ENCODE measurements at places on chromosomes 12 and 14. TPM values are rescaled to one million over a fixed set of nuclear protein-coding genes. Genes with fewer than 3 reads are reported as not detected.
A peak's percentile ranks its signal among the peaks of the same experiment; 100 is the strongest.

DNA sequence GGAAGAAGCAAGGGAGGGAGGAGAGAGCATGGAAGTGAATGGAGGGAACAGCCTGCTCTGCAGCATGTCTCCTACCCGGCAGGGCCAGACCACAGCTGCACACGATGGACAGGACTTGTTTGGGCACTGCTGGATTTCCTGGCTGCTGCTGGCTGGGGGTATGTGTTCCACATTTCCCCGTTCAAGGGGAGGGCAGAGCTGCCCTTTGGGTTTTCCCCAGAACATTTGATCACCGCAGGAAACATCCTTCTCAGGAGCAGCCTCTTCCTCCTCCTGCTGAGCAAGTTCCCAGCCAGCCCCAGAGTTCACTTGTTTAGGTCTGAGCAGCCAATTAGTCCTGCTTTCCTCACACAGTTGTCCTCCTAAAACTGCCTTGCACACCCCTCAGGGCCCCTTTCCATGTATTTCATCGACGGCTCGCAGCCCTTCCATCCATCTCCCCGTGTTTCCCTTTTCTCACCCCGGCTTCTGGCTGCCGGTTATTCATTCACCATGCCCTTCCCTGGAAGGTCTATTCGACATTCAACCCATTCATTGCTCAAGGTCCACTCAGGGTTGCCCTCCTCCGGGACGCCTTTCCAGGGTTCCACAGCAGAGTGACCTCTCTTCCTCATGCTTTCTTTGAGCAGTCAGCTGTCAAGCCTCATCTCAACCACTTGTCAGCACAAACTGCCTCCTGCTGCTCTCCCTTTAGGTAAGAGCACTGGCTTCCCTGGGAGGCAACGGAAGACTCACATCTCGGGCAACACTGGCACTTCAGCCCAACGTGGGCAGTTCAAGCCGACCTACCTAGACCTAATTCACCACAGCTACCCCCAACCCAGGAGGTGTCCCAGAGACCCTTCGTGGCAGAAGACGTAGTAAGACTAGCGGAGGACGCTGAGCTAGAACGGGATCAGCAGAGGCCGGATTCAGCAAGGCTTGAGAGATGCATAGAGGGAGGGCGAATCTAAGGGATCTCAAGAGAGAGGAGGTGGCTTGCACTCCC, 20.1 kb upstream of the ANO2 start:
- H3K27me3 ChIP-seq = no peaks in the 10 kb centered on the region
- H3K27ac ChIP-seq = no peak overlapping the region
- no peaks in the 10 kb centered on the region for H3K36me3 ChIP-seq
- no peaks in the 10 kb centered on the region for H3K4me1 ChIP-seq
- no peak for DNase-seq

GRCh38 chr12:67709367-67709954, 60.9 kb downstream of the DYRK2 start:
- no peaks in the 10 kb centered on the region for H3K36me3 ChIP-seq
- DNase-seq = no peak
- H3K27ac ChIP-seq = peak overlapping the region; percentile 90
- peaks cover 14% of the 10 kb centered on the region for H3K4me1 ChIP-seq

Gene CCDC175
- total RNA-seq = 1.6 TPM

Gene HOXC5
- not detected for total RNA-seq

- H3K36me3 ChIP-seq = no peaks in the 10 kb centered on the region
- H3K4me3 ChIP-seq = no peak overlapping the region
- DNase-seq = no peak
Observed at GRCh38 chr12:109621211-109621694, 47.7 kb downstream of the MVK start.

GRCh38 chr12:93039062-93039461, 110.0 kb upstream of the EEA1 start:
- DNase-seq = no peak
- no peak overlapping the region for H3K4me3 ChIP-seq
- no peaks in the 10 kb centered on the region for H3K27me3 ChIP-seq
- no peaks in the 10 kb centered on the region for H3K36me3 ChIP-seq
- no peak overlapping the region for H3K27ac ChIP-seq
- H3K4me1 ChIP-seq = peaks cover 8% of the 10 kb centered on the region

GRCh38 chr12:41304526-41304925, 116.4 kb downstream of the PDZRN4 start:
- no peak overlapping the region for H3K27ac ChIP-seq
- H3K4me3 ChIP-seq = no peak overlapping the region
- no peak for DNase-seq
- no peaks in the 10 kb centered on the region for H3K4me1 ChIP-seq

Measured in Peyer's patch (tissue), 4 donors.